ENCODE measurements at places on chromosomes 6 and 20.
A peak's percentile ranks its signal among the peaks of the same experiment; 100 is the strongest.

- no peak for DNase-seq
Measured at GRCh38 chr6:118639054-118639964, 12.1 kb downstream of the CEP85L start.

- peak; percentile 0 for DNase-seq
Measured at GRCh38 chr6:12957321-12958051, 240.9 kb downstream of the PHACTR1 start.

DNA sequence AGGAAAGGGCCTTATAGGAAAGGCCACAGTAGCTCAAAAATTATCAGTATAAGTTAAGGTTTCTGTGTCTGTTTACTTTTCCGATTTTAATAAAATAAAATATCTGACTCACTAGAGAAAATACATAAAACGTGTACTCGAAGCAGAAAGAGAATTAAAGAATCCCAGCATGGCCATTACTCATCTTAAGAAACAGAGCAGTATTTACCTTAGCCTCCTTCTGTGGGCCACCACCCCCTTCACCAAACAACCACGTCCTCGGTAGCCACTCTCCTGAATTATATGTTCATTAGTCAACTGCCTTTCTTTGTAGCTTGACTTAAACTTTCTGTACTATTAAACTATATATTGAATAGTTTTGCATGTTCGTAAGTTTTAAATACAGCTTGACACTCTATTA, 72.2 kb upstream of the SPTLC3 start:
- no peak for DNase-seq

- DNase-seq, result no peak
Measured at GRCh38 chr6:156121973-156122372, 655.2 kb upstream of the ARID1B start.

DNA sequence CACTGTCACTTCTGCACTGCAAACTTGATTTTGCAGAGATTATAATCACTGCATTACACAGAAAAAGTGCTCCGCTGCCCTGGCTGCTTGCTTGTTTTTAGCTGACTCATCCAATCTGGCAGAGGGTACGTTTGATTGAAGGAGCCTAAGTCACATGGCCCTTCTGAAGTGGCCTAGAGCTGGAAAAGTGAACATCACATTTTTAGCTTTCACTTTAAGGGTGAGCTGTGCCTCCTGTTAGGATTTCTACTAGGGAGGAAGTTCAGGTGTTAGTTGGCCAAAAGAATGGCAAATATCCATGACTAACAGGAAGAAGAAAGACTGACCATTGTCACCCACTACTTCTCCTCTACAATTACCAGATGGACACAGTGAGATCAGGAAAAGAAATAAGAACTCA, 889.1 kb upstream of the MAP3K7 start:
- no peak for DNase-seq

- DNase-seq, result no peak
Measured at GRCh38 chr6:28978959-28979561, 26.1 kb downstream of the ZNF311 start.

GRCh38 chr6:156564127-156564806, 212.9 kb upstream of the ARID1B start:
- peak; percentile 68 for DNase-seq

GRCh38 chr6:150924808-150925589, 59.5 kb downstream of the MTHFD1L start:
- DNase-seq, result no peak

GRCh38 chr6:121816361-121816760, 380.9 kb downstream of the GJA1 start:
- DNase-seq, result no peak

GRCh38 chr20:34115232-34115631, 3.2 kb upstream of the EIF2S2 start:
- no peak for DNase-seq

DNA sequence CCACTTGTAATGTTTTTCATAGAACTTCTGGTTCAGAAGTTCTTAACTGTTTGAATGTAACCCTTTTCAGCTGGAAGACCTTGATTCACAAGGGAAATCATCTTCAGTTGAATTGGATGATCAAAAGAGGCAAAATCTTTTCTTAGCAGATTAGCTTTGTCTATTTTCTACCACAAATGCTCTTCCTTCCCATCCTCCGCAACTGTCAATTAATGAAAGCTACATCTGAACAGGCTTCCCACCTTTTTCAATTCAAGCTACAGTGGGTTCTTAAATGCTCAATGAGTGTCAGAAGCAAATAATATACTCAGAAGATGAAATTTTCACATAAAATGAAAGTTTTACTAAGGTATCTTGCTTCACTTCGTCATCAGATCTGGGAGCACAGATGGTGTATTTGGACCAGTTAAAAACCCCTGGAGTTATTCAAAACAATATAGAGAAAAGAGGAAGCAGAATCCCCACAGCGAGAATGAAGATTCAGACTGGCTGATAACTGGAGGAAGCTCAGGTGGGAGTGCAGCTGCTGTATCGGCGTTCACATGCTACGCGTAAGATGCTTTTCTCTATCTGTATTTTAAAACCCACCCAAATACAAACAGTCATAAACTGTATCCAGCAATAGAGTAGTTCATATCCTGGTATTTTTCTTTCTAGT, 19.4 kb downstream of the QRSL1 start:
- DNase-seq, result no peak

DNA sequence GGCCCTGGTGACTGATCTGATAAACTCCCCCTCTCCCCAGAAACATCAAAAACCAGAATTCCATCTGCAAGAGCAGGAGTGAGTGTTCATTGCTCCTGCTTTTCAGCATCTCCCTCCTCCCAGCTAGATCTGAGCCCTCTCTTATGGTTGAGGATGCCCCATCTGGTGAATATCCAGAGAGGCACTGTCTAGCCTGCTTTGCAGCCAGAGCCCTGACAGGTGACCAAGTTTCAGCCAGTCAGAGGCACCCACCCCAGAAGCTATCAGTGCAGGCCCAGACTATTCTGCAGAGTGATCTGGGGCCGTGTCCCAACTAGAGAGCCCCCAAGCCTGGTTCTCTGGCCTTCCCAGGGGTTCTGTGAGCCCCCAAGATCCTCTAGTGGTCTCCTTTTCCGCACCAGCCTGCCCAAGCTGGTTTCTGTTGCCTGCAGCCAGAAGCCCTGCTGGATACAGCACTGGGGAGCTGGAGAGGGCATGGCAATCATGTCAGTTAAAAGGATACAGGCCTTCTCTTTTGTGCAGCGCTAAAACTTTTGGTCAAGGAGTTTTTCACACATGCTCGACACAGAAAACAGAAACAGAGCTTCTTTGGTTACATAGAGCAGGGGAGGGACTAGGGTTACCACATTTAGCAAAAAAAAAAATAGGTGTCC, 6.6 kb upstream of the BMP7 start:
- no peak for DNase-seq

- DNase-seq, result no peak
Measured at GRCh38 chr20:29299811-29300578, 1957.5 kb upstream of the DEFB115 start.

DNA sequence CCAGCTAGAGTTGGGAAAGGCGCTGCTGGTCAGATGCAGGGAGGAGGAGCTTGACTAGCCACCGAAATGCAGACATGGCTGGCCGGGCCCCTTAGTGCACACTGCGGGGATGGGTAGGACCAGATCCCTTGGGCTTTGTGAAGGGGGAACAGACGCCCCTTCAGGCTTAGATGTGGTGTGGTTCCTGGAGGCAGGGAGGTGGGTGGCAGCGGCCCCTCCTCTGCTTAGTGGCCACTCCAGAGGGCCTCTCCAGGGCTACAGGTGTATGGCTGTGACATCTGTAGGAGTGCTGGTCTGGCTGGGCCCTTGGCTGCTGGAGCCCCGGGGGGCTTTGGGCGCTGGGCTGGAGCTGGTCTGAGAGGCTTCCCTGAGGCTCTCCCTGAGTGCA, 5.9 kb downstream of the CCND3 start:
- DNase-seq, result no peak

DNA sequence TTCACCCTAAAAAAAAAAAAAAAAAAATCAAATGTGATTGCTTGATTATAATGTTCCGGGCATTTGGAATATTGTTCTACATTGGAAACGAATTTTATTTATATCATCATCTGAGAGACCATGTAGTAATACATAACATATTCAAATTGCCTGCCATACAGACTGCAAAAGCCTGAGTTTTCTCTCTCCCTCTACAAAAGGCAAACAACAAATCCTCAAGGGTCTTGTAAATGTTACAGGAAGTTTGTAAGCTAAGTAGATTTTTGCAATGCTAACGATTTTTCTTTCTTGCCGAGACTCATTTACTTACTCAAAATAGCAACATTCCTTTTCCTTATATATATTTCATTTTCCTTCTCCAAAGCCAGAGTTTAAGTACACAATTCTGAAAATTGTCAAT, 49.0 kb upstream of the HTR1E start:
- no peak for DNase-seq

DNA sequence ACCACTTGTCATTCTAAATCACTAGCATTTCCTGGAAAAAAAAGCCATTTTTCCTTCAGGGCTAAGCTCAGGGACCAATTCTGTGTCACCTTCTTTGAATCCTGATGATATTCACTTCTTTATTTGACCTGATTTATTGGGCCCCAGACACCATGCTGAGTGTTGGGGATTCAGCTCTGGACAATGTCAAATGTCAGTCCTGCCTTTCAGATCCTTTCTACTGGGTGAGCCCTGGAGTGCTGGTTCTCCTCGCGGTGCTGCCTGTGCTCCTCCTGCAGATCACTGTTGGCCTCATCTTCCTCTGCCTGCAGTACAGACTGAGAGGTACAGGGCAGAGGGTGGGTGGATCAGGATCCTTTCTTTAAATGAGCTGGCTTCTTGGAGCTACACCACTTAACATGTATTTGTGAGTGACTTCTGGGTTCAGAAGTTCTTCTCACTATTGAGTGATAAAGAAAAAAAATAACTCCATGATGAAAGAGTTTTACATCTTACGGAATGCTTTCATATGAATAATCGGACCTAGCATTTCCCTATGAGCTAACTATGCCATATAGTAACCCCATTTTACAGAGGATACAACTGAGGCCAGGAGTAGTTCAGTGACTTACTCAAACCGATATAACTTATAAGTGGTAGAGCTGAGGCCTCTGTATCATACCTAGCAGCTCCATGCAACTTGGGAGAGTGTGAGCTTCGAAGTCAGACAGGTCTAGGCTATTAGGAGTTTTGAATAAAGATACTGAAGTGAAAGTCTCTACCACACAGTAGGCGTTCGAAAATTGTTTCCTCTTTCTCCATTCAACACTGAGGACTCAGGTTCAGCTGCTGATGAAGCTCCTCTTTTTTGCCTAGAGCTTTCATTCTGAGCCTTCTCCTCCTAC, 9.3 kb downstream of the MOG start:
- no peak for DNase-seq
